NCI-H1694 treated with DMSO at 0.1 percent for 48 hours (cell line): ENCODE measurements at places on chromosomes 6 and 20.
A peak's percentile ranks its signal among the peaks of the same experiment; 100 is the strongest.

GRCh38 chr6:158560836-158561320 lies 987 bp downstream of the TMEM181 start:
- no peak for DNase-seq

DNA sequence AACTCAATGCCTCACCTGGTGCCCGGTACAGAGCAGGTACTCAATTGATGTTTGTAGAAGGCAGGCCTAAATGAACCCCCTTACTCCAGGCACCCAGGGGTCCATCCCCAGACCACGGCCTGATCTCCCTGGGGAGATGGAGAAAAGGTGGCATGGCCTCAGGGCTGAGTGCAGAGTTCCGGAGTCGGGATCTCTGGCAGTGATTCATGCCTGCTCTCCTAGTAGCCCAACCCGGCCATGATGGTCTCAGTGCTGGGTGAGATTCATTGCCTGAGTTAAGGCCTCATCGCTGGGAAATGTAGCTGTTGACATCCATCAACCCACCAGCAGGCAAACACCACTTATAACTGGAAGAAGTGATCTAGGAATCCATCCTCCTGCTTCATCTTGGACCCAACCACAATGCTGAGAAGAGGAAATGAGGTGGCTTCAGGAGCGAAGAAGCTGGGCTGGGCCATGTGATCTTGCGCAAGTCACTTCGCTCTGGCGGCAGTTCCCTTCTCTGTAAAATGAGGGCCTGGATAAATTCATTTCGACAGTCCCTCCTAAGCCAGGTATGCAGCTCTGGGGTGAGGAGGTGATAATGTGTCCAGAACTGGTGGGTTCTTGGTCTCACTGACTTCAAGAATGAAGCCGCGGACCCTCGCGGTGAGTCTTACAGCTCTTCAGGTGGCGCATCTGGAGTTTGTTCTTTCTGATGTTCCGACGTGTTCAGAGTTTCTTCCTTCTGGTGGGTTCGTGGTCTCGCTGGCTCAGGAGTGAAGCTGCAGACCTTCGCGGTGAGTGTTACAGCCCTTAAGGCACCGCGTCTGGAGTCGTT lies 24.7 kb downstream of the ETV7 start:
- no peak for DNase-seq

DNA sequence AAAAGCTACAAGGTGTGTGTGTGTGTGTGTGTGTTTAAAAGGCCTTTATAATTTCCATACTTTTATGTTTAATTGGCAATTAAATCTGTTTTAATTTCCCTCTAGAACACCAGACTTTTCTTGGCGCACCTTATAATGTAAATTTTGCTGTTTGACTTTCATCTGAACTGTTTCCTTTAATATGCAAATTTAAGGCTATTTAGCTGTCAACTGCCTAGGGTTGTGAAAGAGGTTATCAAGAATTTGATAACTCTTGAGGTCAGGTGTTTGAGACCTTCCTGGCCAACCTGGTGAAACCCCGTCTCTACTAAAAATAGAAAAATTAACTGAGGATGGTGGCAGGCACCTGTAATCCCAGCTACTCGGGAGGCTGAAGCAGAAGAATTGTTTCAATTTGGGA lies 4.0 kb upstream of the LHFPL5 start:
- no peak for DNase-seq

DNA sequence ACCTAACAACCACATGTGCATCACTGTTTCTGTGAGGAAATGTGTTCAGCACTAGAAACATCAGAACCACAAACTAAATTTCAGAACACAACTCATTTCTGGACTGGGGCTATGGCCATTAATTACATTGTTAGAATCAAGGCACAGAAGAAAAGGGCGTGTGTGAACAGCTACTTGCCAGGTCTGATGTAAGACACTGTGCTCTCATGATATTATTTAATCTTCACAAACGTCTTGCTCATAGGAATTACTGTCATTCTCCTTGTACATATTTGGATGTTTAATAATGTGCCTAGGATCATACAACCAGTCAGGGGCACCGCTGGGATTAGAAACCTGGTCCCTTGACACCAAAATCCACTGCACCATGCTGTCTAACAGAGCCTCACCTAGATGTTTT lies 14.8 kb downstream of the ADGRF1 start:
- no peak for DNase-seq

DNA sequence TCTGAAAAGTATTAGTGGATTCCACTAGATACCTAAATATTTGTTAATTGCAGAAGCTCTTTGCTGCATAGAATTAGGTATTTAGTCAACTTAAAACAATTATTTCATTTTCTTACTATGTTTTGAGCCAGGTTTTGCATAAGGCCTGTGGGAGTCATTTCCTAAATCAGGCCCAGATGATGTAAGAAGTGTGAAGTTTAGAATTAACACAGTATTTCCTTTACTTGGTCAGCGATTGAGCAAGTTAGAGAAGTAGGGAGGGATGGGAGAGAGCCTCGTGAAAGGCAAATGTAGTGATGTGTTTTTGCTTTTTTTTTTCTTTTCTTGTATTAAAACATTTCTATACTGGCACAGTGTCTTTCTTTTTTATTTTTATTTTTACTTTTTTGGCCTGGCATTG lies 711.1 kb downstream of the HDGFL1 start:
- DNase-seq, result no peak

GRCh38 chr6:53299331-53300005 lies 49.3 kb downstream of the ELOVL5 start:
- DNase-seq, result peak; percentile 5
